Activated naive CD4-positive, alpha-beta T cell (primary cell): ENCODE measurements at places on chromosomes 11 and 22.

DNA sequence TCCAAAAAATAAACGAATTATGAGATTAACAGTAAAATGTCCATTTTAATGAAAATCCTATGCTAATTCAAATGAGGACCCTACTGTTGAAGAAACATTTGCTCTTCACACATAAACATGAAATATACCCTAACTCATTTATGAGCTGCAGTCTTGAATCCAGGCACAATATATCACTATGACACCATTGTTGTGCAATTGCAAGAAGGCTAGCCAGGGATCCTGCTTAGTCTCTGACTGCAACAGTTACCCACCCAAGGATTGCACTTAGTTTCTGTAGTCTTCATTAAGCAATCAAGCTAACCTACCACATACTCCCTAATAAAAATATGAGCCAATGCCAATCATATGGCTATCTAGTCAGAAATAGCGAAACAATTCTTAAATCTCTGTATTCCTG lies 981.0 kb upstream of the FAT3 start:
- DNase-seq: no peak

GRCh38 chr11:16148301-16148931 lies 207.9 kb downstream of the SOX6 start:
- no peak for DNase-seq

GRCh38 chr22:40567106-40567505 lies 69.4 kb downstream of the MRTFA start:
- no peak for DNase-seq

GRCh38 chr11:78226684-78227680 lies 38.3 kb downstream of the USP35 start:
- no peak for DNase-seq
